Activated T-helper 1 cell treated with anti-CD3 and anti-CD28 coated beads, Interleukin-2, amount 50 U/mL, for 16 hours (primary cell): ENCODE measurements at places on chromosomes 12 and 14.

GRCh38 chr14:58641509-58641908 is 3.7 kb downstream of the DACT1 start:
- no peak for DNase-seq

- no peak for DNase-seq
Measured at GRCh38 chr14:52259434-52259833, 8.1 kb upstream of the PTGDR start.

- DNase-seq: no peak
Measured at GRCh38 chr14:95270203-95270602, 49.5 kb downstream of the CLMN start.

GRCh38 chr12:93447555-93448290 is 6.0 kb upstream of the UBE2N start:
- DNase-seq: no peak

GRCh38 chr12:79121486-79121885 is 256.9 kb downstream of the SYT1 start:
- no peak for DNase-seq

- DNase-seq: no peak
Measured at GRCh38 chr12:45234139-45234865, 18.4 kb downstream of the ANO6 start.

- peak; percentile 77 for DNase-seq
Measured at GRCh38 chr12:104303538-104304151, at the start of gene EID3. TSS of gene EID3 (plus strand) at chr12:104303739. CDS start at chr12:104303935, 196 bp downstream.
